Smooth muscle cell of the brain vasculature (primary cell): ENCODE measurements at places on chromosomes 2 and 18.
A peak's percentile ranks its signal among the peaks of the same experiment; 100 is the strongest.

DNA sequence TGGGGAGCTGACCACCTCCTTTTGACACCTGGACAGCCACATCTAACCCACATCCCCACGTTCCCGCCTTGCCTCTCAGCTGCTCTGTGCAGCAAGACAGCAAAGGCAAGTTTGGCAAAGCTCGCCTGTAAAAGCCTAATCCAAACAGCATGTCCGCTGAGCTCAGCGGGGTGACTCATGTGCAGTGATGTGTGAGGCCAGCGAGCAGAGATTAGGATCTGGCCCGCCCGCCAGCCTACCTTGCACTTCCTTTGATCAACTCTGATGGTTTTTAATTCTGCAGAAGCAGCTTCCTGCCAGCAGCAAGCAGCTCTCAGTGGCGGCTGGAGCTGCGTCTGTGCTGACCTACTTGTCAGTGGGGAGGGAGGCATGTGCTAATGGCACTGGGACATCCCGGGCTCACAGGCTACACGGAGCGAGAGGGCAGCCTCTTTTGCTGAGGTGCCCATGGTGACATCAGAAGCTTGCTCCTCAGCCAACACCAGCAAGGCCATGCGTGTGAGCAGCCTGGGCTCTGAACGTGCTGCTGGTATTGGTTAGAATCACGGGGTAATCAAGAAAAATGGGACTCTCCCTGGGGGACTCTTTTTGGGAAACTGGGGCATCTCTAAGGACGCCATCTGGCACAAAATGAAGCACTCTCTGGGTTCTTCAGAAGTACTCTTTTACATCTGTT is 36.0 kb upstream of the EML4 start:
- DNase-seq, result peak; percentile 78

GRCh38 chr2:152694161-152694661 is 23.1 kb downstream of the PRPF40A start:
- no peak for DNase-seq

- no peak for DNase-seq
These were observed 225.8 kb upstream of the COPS8 start for GRCh38 chr2:236859908-236860307.

DNA sequence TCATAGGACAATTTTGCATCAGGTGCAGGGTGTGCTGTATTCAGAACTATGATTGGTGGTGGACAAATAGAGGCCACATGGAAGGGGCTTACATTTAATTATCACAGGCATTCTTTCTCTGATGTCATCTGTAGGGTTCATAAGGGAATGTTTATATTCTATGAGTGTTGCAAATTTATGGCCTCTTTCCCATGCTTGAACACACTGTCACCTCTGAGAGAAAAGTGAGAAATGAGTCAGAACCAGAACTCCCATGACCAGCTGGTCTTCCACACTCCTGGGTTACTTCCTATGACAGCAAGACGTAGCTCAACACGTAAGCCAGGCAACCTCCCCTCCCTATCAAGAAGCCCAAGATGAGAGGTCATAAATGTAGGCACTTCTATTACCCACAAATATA is 310.8 kb downstream of the PIEZO2 start:
- DNase-seq, result no peak

- no peak for DNase-seq
These were observed 100.9 kb upstream of the PTPRM start for GRCh38 chr18:7466190-7466589.
